ENCODE measurements at places on chromosomes 2 and 18.

GRCh38 chr2:25920336-25920735 is 42.0 kb upstream of the ASXL2 start:
- DNase-seq: no peak

DNA sequence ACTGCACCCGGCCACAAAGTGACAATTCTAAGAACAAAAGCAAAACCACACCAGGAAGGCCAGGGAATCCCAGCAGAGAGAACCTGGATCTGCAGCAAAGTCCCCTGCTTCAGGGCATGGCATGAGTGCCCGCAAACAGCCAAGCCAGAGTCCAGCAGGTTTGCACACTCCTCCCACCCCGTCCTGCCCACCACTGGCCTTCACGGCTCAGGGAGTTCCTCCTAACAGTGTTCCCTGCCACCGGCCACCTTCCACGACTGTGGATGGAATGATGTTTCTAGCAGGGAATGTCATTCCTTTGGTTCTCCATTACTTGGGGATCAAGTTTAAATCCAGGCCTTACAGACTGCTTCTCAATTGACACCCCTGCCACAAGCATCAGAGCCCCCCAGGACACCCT is 42.0 kb upstream of the B3GNT7 start:
- DNase-seq: no peak

GRCh38 chr2:11758187-11758586 is 11.8 kb downstream of the LPIN1 start:
- DNase-seq: no peak

GRCh38 chr2:29394311-29394980 is 279.2 kb downstream of the CLIP4 start:
- DNase-seq: no peak

DNA sequence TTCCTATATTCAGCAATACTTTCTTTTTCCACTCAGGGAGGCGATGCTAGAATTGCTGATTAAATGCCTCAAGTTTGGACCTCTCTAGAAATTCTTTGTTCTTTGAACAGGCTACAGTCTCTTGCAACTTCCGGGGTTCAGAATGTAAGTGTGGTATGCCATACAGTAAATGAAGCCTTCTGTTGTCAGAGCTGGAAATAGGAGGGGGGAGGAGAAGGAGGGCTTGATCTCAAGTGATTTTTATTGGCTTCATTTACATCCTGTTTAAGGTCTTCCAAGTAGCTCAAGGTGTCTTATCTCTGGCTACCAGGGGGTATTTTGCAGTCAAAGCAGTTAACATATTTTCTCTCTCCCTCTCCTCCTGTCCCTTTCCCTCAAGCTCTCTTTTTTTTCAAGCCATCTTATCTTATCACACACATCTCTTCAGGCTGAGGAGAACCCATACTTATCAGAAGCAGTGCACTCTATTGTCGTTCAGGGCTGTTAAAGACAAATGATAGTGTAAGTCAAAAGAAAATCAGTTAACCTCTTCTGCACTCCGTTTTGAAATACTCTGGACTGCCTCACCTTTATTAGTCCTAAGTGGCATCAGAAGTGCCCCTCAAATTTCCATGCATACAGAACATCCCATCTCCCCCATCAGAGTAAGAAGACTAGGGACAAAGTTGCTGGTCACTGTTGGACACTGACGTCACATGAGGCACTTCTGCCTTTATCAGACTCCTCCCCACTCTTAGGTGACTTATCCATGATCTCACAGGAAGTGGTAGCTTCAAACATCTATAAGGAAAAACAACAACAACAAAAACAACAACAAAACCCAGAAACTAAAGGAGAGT is 112.2 kb downstream of the ZNF521 start:
- no peak for DNase-seq

DNA sequence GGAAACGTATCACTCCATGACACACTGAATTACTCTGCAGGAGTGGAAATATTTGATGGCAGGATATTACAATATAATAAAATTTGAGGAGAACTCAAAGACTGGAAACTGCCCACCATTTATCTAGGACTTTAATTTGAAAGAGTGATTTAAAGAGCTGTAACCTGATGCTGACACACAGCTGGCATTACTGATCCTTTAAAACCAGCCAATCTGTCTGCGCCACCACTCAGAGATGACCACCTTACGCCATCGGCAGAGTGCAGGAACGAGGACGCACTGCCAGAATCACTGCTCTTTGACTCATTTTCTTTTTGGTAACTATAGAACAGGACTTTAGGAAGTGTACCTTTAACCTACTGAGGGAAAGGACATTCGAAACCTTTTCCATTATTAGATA is 114.1 kb downstream of the EPB41L3 start:
- DNase-seq: no peak

- DNase-seq: no peak
These were observed 4.3 kb downstream of the DBI start for GRCh38 chr2:119371111-119371510.

GRCh38 chr2:184302506-184302905 is 295.8 kb upstream of the ZNF804A start:
- no peak for DNase-seq

GRCh38 chr2:129482626-129483025 is 496.8 kb upstream of the RAB6C start:
- no peak for DNase-seq

DNA sequence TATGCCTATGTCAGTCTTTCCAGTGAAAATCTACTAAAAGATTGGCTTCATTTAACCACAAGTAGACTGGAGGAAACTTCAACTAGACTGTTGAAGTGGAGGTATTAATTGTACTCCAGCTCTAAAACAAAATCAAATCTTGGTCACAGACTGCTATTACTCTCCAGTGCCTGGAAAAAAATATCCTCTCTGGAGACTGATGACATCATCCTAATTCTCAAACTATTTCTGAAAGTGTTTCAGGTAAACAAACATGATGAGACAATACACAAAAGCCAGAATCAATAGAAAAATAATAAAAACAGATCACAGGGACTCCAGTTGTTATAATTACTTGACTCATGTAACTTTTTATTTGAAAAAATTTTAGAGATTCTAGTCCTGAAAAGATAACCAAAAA is 87.7 kb upstream of the MYO3B start:
- no peak for DNase-seq

- DNase-seq: no peak
These were observed 967.5 kb upstream of the PIK3C3 start for GRCh38 chr18:40987581-40987980.

GRCh38 chr2:108354136-108354535 is 23.6 kb upstream of the SULT1C4 start:
- no peak for DNase-seq

DNA sequence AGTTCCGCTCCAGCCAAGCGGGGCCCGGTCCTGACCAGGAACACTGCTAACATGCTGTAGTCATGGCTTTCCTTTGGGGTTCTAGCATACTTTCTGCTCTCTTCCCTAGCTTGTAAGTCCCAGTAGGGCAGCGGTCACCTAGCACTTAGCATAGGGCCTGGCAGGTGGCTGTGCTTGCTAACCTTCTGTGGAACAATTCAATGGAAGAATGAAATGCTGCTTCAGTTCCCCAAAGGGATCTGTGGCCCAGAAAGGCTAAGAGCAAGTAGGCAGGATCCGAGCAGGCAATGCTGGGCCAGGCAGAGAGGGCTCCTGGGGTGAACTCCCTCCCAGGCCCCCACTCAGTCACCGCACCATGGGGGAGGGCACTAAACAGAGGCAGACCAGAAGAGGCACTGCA is 266.8 kb downstream of the CELF4 start:
- DNase-seq: no peak

- no peak for DNase-seq
These were observed 137.4 kb downstream of the MC4R start for GRCh38 chr18:60235164-60235563.

DNA sequence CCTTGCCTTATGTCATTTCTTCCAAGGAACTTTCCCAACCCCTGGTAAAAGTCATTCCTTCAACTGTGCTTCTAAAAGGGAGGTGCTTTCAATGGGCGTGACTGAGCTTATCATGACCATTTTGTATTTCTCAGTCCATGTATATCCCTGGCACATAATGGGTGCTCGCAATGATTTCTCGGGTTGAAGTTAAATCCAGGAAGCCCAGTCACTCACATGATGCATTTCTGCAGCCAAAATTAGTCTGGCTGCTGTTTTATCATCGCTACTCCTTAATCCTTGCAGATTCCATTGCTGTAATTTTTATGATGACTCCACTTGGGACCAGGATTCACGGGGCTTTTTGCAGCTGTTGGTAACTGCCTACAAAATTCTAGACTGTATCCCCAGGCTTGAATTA is 25.9 kb upstream of the RFX8 start:
- no peak for DNase-seq

- DNase-seq: no peak
These were observed 1.9 kb upstream of the NMUR1 start for GRCh38 chr2:231531883-231532755.

DNA sequence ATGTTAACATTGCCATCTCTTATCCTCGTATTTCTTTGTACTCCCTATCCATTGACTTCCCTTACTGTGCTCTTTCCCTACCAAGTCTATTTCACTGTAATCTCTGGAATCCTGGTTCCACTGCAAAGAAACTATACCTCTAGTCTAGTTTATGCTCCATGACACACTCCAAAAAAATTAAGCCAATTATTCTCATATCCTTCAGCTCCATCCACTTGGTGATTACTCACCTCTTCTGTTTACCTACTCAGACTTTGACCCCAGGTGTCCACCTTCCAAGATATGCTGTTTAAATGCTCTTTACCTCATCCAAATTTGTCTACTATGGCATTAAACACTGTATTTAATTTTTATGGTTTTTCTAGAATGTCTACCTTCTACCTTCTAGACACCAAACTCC is 137.9 kb downstream of the ATAD2B start:
- no peak for DNase-seq

DNA sequence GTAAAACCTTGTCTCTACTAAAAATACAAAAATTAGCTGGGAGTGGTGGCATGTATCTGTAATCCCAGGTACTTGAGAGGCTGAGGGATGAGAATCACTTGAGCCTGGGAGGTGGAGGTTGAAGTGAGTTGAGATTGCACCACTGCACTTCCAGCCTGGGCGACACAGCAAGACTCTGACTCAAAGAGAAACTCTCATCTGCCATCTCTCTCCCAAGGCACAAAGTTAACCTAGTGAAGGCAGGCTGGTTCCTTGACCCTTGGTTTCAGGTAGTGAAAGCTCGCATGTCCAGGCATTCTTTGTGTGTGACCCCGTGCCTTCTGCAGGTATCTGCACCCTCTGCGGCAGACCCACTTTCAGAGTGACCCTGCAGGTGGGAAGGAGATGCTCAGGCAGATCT is 100.0 kb downstream of the WDSUB1 start:
- DNase-seq: no peak

- no peak for DNase-seq
These were observed 114.1 kb downstream of the CRIM1 start for GRCh38 chr2:36469710-36470109.

DNA sequence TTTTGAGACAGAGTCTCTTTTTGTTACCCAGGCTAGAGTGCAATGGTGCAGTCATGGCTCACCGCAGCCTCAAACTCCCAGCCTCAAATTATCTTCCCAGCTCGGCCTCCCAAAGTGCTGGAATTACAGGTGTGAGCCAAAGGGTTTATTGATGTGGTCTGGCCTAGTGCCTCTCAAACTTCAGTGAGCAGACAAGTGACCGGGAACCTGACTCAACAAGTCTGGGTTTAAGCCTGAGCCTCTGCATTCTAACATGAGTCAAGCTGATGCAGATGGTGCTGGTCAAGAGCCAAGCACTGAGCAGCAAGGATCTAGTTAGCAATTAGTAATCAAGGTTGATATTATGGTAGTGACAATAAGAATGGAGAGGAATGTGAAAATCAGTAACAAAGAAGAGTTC is 21.3 kb downstream of the CDK15 start:
- no peak for DNase-seq

GRCh38 chr2:69836316-69836715 is 6.9 kb downstream of the GMCL1 start:
- DNase-seq: no peak

DNA sequence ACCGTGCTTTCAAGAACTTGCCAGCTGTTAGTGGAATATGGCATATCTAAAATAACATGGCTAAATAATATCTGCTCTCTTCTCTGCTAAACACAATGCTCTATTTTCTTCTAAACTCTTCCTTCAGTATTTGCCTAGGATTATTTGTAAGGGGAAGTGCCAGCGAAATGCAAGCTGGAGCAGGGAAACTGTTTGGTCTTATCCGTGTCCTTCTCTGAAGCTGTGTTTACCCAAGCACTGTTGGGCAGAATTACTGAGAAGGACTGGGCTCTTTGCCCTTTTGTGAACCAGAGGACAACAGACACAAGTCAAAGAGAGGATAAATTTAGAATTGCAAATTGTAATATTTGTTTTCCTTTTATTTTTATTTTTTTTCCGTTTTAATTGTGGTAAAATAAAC is 23.6 kb downstream of the CPO start:
- no peak for DNase-seq

DNA sequence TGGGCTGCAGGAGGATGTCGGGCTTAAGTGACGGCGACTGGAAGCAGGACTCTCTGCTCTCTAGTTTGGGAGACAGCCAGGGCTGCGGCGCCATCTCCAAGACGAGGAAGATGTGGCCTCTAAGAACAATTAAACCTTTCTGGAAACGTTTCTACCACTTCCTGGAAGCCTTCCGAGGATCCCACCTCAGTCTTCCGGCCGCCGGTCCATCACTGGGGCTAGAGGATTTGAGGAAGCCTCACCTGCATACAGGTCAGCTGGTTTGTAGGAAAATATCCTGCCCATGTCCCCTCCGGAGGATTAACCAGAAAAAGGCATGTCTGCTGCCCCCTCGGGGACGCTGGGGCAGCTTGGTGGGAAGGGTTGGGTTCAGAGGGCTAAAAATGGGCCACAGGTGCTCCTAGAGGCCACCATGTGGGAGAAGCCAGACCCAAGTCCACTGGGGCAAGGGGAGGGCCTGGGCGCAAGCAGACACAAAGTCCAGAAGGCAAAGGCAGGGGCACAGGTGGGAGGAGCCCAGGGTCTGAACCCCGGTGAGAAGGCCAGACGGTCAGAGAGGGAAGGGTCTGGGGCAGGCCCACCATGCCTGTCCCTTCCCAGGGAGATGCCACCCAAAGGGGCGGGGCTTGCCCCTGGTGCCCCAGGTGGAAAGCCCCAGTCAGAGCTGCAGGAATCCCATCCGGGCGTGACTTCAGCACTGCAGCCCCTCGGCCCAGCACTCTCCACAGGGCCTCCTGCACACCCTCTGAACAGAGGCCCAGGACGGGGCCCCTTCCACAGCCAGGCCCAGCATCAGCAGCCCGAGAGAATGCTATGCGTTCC is 82.2 kb upstream of the ID2 start:
- no peak for DNase-seq

GRCh38 chr2:54435325-54436226 is 20.6 kb upstream of the SPTBN1 start:
- no peak for DNase-seq

- DNase-seq: no peak
These were observed 4.0 kb downstream of the DIPK1C start for GRCh38 chr18:74453016-74453566.
